Temporal lobe (tissue), 4 donors: ENCODE measurements at places on chromosomes 2 and 18. TPM values are rescaled to one million over a fixed set of nuclear protein-coding genes. Genes with fewer than 3 reads are reported as not detected.

Gene EIF2AK3
- total RNA-seq, result 26.1 TPM

Gene TMEM200C
- 20.4 TPM for total RNA-seq

Gene DSG1
- 0.49 TPM for total RNA-seq

Gene ELMOD3
- total RNA-seq, result 19.7 TPM

Gene C2orf15
- total RNA-seq, result 2.5 TPM

Gene TTN
- total RNA-seq, result 1.2 TPM

Gene ZNF514
- 24.1 TPM for total RNA-seq

Gene MC4R
- 1.2 TPM for total RNA-seq

Gene KLHL41
- total RNA-seq, result 1.7 TPM

Gene FABP1
- not detected for total RNA-seq

Gene LIPG
- total RNA-seq, result 11.8 TPM

Gene SETBP1
- total RNA-seq, result 46.2 TPM

Gene VIT
- total RNA-seq, result not detected

Gene ATP8B1
- 4.2 TPM for total RNA-seq

Gene TCF23
- total RNA-seq, result not detected

Gene FAP
- 2.0 TPM for total RNA-seq

Gene MATN3
- 2.0 TPM for total RNA-seq

Gene ELOA2
- not detected for total RNA-seq

Gene B3GNT7
- total RNA-seq, result 0.98 TPM

Gene GALR1
- under 0.01 TPM for total RNA-seq

Gene LINC00305
- not detected for total RNA-seq

Gene TPO
- not detected for total RNA-seq

Gene GPBAR1
- total RNA-seq, result 0.25 TPM

Gene RAB27B
- total RNA-seq, result 22.9 TPM

Gene NXPH2
- total RNA-seq, result 17.2 TPM

Gene ZSWIM2
- total RNA-seq, result 0.49 TPM

Gene PARD6G
- 7.1 TPM for total RNA-seq

Gene IL37
- total RNA-seq, result not detected

Gene KYNU
- total RNA-seq, result under 0.01 TPM

Gene MAP3K20
- total RNA-seq, result 9.1 TPM
